ENCODE measurements at places on chromosomes 12 and 14. TPM values are rescaled to one million over a fixed set of nuclear protein-coding genes. Genes with fewer than 3 reads are reported as not detected.

DNA sequence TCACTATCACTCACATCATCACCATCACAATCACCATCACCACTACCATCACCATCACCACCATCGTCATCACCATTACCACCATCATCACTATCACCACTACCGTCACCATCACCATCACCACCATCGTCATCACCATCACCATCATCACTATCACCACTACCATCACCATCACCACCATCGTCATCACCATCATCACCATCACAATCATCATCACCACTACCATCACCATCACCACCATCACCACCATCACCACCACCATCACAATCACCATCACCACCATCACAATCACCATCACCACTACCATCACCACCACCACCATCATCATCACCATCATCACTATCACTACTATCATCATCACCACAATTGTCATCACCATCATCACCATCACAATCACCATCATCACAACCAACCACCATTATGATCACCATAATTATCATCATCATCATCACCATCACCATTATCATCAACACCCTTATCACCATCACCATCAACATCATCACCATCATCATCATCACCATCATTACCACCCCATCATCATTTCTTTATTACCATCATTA, 90.8 kb downstream of the DICER1 start:
- no peak for DNase-seq

DNA sequence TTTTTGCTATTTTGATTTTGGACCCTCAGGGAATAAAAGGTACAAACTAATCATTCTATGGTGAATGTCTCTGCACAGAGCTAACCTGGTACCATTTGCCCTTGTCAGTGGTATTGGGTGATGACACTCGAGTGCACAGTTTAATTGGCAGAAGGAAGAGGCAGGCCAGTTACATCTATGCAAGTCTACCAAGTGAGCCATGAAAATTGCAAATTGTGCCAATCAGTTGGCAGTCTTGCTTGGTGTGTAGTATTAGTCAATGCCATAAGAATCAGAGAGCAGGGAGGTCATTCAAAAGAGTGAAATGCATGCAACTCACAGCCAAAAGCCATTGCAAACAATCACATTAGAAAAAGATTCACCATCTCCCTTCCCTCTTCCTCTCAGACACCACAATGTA, 479.6 kb downstream of the ADAMTS20 start:
- no peak for DNase-seq

GRCh38 chr14:78836777-78837176, 666.6 kb downstream of the NRXN3 start:
- DNase-seq, result peak; percentile 41

- DNase-seq, result no peak
Measured at GRCh38 chr14:65936342-65936975, 523.9 kb downstream of the FUT8 start.

The COCH gene
- 43.5 TPM for total RNA-seq

Measured in Daoy (cell line).